Vein endothelial cell (primary cell): ENCODE measurements at places on chromosomes 7 and 10. TPM values are rescaled to one million over a fixed set of nuclear protein-coding genes. Genes with fewer than 3 reads are reported as not detected.

The FAM25G gene
- not detected in 2 replicates for total RNA-seq

The PPP1R17 gene
- not detected in 2 replicates for total RNA-seq

The RNF32 gene
- under 0.01 TPM in 1 of 2 replicates, not detected in the other for total RNA-seq

The BAG3 gene
- 25.5 and 26.0 TPM in 2 replicates for total RNA-seq

The SPOCK2 gene
- 0.96 and 0.98 TPM in 2 replicates for total RNA-seq

The AASS gene
- total RNA-seq, result 18.4 and 20.3 TPM in 2 replicates

The HOXA3 gene
- total RNA-seq, result 1.1 and 6.5 TPM in 2 replicates

The PCLO gene
- total RNA-seq, result 3.8 and 3.9 TPM in 2 replicates

The CYP2W1 gene
- not detected in 2 replicates for total RNA-seq

The PTPRE gene
- total RNA-seq, result 127 and 167 TPM in 2 replicates

The CAMK1D gene
- total RNA-seq, result 0.98 and 1.1 TPM in 2 replicates

The WEE2 gene
- total RNA-seq, result not detected in 2 replicates

The VPS37D gene
- total RNA-seq, result 2.5 and 3.9 TPM in 2 replicates

The CALHM1 gene
- total RNA-seq, result not detected in 2 replicates

The SUN3 gene
- not detected in 2 replicates for total RNA-seq

The ZCCHC24 gene
- total RNA-seq, result 6.6 and 8.2 TPM in 2 replicates

The SAP25 gene
- not detected in 2 replicates for total RNA-seq

The SLC25A28 gene
- 10.8 and 13.4 TPM in 2 replicates for total RNA-seq

The ELMO1 gene
- total RNA-seq, result 60.1 and 68.5 TPM in 2 replicates

The CDC14C gene
- total RNA-seq, result not detected in 2 replicates

The TBX20 gene
- not detected in 2 replicates for total RNA-seq

The NOLC1 gene
- total RNA-seq, result 50.6 and 55.4 TPM in 2 replicates

The AQP1 gene
- total RNA-seq, result 1.6 and 4.9 TPM in 2 replicates

The TDRD1 gene
- total RNA-seq, result under 0.01 TPM in 1 of 2 replicates, not detected in the other

The FMC1 gene
- total RNA-seq, result 5.6 and 6.5 TPM in 2 replicates

The STK31 gene
- 0.19 and 0.33 TPM in 2 replicates for total RNA-seq

The IRF5 gene
- 0.65 and 0.67 TPM in 2 replicates for total RNA-seq

The SPDYE1 gene
- total RNA-seq, result not detected in 2 replicates

The UPK3B gene
- total RNA-seq, result not detected in 2 replicates

The BUD23 gene
- 34.0 and 35.4 TPM in 2 replicates for total RNA-seq

The CRHR2 gene
- not detected in 2 replicates for total RNA-seq

The TMEM196 gene
- total RNA-seq, result not detected in 2 replicates

The CAMK2B gene
- total RNA-seq, result 0.57 and 0.65 TPM in 2 replicates

The ADIRF gene
- total RNA-seq, result 10.0 and 11.4 TPM in 2 replicates

The NYAP1 gene
- 4.0 and 4.6 TPM in 2 replicates for total RNA-seq

The MBLAC1 gene
- total RNA-seq, result 2.0 and 2.9 TPM in 2 replicates

The DEPP1 gene
- 361 and 421 TPM in 2 replicates for total RNA-seq

The STYXL1 gene
- total RNA-seq, result 31.0 and 32.3 TPM in 2 replicates

The FBXO24 gene
- total RNA-seq, result 0.19 and 0.65 TPM in 2 replicates

The LRRC17 gene
- total RNA-seq, result 5.9 and 16.3 TPM in 2 replicates
